ENCODE measurements at places on chromosomes 13 and 19. TPM values are rescaled to one million over a fixed set of nuclear protein-coding genes. Genes with fewer than 3 reads are reported as not detected.
A peak's percentile ranks its signal among the peaks of the same experiment; 100 is the strongest.

Gene TMEM238
- 8.7 TPM for polyA plus RNA-seq

DNA sequence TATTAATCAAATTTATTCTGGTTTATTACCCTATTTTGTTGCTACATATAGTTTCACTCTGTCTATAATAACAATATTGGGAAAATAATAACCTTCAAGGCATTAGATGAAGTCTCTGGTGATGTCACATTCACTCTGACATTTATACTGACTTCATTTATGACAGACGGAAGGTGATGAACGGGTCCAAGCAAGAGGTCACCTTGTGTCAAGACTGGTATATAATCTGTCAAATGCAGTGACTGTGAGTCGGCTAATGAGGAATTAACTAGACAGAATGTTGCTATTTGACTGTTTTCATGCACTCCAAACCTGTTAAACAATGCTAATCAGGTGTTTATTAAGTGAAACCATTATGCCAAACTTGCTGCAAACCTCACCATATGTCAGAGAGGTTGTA, 800.5 kb upstream of the KLHL1 start:
- H3K4me3 ChIP-seq: no peak overlapping the region
- no peaks in the 10 kb centered on the region for H3K36me3 ChIP-seq
- no peak for DNase-seq

DNA sequence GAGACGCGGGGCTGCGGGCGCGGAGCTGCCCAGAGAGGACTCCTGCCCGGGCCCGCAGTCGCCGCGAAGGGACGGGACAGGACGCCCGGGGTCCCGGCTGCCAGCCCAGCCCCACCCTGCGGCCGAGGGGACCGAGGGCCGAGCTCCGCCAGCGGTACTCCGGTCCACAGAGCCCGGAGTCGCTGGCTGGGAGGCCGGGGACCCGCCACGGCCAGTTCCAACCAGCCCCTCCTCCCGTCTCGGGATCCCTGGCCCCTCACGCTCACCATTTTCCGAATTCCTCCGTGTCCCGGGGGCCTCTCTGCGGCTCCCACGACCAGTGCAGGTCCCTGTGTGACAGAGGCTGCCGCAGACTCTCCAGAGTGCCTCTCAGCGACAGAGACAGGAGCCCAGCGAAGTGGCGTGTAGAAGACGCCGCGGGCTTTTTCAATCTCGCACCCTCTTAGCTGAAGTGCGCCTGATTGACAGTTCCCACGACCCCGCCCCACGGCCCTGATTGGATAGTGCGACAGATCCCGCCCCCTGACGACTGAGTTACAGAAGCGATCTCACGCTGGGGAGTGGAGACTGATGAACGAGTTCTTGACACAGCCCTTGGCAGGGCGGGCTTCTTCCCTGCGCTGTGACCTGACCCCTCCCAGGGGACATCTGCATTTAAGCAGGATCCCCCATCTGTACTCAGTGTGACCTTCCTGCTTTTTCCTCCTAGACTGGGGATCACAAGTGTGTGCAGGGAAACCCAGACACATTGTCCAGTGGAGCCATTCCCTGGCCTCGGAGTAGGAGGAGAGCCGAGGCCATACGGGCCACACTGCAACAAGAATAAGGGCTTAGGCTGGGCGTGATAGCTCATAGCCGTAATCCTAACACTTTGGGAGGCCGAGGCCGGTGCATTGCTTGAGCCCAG, 44.0 kb downstream of the ZNF823 start:
- H3K4me3 ChIP-seq: peak overlapping the region; percentile 82
- peak overlapping the region; percentile 79 for H3K27ac ChIP-seq
- peak; percentile 93 for DNase-seq
- H3K4me1 ChIP-seq: peaks cover 8% of the 10 kb centered on the region
- no peaks in the 10 kb centered on the region for H3K36me3 ChIP-seq

Gene PDCD2L
- polyA plus RNA-seq: 9.2 TPM

Gene PTGIR
- 4.8 TPM for polyA plus RNA-seq

Gene FXYD7
- polyA plus RNA-seq: 7.6 TPM

Gene HNRNPM
- polyA plus RNA-seq: 222 TPM

Gene HCST
- polyA plus RNA-seq: 11.1 TPM

- no peak overlapping the region for H3K4me3 ChIP-seq
- H3K4me1 ChIP-seq: no peaks in the 10 kb centered on the region
- H3K36me3 ChIP-seq: no peaks in the 10 kb centered on the region
- H3K27me3 ChIP-seq: peaks cover 2% of the 10 kb centered on the region
- DNase-seq: no peak
These were observed 276.9 kb downstream of the DCLK1 start for GRCh38 chr13:35854286-35854685.

Gene ERICH4
- polyA plus RNA-seq: 69.2 TPM

Gene FGF22
- 0.24 TPM for polyA plus RNA-seq

Gene FCER2
- polyA plus RNA-seq: 0.28 TPM

GRCh38 chr13:93270769-93271742, 44.4 kb downstream of the GPC6 start:
- no peaks in the 10 kb centered on the region for H3K36me3 ChIP-seq
- no peaks in the 10 kb centered on the region for H3K27me3 ChIP-seq
- H3K4me1 ChIP-seq: peaks cover 11% of the 10 kb centered on the region
- no peak overlapping the region for H3K4me3 ChIP-seq
- DNase-seq: no peak

Gene FXYD1
- polyA plus RNA-seq: 23.2 TPM

- DNase-seq: no peak
- no peaks in the 10 kb centered on the region for H3K27me3 ChIP-seq
- no peaks in the 10 kb centered on the region for H3K4me1 ChIP-seq
- H3K36me3 ChIP-seq: peaks cover 32% of the 10 kb centered on the region
- H3K27ac ChIP-seq: no peak overlapping the region
These were observed 79.9 kb upstream of the RAP2A start for GRCh38 chr13:97353927-97354675.

DNA sequence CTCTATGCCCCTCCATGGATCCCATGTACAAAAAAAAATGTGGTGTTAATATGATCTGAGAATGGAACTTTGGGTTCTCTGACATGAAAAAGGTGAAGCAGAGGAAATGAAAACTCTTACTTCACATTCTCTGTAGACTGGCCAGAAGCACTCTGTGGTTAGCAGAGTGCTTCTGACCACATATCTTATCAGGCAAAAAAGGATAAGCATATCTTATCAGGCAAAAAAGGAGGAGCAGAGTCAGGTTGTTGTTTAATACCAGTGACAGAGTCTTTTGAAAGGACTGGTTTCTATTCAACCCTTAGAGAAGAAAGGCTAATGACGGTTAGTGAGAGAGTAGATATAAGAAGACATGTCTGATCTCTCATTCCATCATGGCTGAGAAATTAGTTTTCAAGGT, 1404.8 kb downstream of the SLITRK1 start:
- H3K27me3 ChIP-seq: no peaks in the 10 kb centered on the region
- no peaks in the 10 kb centered on the region for H3K4me1 ChIP-seq
- no peak overlapping the region for H3K4me3 ChIP-seq
- no peak for DNase-seq
- H3K27ac ChIP-seq: no peak overlapping the region

DNA sequence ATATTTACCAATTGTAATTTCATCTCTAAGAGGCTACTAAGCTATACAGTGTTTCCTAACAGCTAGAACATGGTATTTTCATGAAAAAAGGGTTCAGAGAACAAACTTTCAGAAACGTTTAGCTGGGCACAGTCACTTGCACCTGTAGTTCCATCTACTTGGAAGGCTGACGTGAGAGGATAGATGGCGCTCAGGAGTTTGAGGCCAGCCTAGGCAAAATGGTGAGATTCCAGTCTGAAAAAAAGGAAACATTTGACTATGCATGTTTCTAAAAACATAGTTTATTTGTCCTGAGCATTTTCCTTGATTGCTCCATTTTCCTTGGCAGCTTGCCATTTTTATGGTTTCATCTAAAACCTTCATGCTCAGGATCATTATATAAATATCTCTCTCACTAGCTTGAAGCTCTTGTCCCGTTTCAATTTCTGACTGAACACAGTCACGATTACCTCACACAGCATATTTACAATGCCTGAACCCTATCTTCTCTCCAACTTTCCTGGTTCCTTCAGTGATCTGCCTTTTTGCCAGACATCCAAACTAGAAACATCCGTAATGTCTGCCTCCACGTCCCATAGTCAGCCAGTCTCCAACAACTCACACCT, 200.8 kb downstream of the RGCC start:
- DNase-seq: no peak
- H3K36me3 ChIP-seq: no peaks in the 10 kb centered on the region
- no peaks in the 10 kb centered on the region for H3K27me3 ChIP-seq

- H3K36me3 ChIP-seq: peaks cover 60% of the 10 kb centered on the region
- peaks cover 26% of the 10 kb centered on the region for H3K27me3 ChIP-seq
- no peak overlapping the region for H3K27ac ChIP-seq
- DNase-seq: no peak
These were observed 2.2 kb upstream of the AMH start for GRCh38 chr19:2246801-2247361.

- peaks cover 15% of the 10 kb centered on the region for H3K4me1 ChIP-seq
- H3K27me3 ChIP-seq: no peaks in the 10 kb centered on the region
- no peak for DNase-seq
- no peaks in the 10 kb centered on the region for H3K36me3 ChIP-seq
- no peak overlapping the region for H3K27ac ChIP-seq
These were observed 132.8 kb upstream of the SPRY2 start for GRCh38 chr13:80473695-80474094.

DNA sequence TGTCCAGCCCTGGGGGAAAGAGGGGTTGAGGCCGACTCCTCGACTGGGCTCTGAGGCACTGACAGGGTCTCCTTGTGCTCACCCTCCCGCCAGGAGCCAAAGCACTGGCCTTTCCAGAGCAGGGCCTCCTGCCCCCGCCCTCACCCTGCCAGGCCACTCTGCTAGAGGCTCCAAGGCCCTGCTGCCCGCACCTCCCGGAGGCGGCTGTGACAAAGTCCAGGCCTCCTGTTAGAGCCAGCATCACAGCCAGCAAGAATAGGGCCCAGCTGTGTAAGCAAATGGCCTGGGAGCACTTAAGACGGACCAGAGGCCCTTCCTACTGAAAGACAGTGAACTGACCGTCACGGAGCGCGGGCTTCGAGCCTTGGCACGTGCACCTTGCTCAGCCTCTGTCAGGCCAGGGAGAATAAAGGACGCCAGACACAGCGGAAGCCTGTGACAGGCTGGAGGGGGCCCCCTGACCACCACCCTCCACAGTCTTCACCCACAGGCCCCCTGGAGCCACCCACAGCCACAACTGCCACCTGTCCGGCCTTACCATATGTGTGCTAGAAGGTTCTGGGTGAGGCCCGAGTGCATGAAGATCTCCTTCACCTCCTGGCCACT, 50.9 kb downstream of the EPS15L1 start:
- H3K4me1 ChIP-seq: no peaks in the 10 kb centered on the region
- DNase-seq: peak; percentile 33
- no peak overlapping the region for H3K4me3 ChIP-seq
- H3K27ac ChIP-seq: no peak overlapping the region
- no peaks in the 10 kb centered on the region for H3K27me3 ChIP-seq

DNA sequence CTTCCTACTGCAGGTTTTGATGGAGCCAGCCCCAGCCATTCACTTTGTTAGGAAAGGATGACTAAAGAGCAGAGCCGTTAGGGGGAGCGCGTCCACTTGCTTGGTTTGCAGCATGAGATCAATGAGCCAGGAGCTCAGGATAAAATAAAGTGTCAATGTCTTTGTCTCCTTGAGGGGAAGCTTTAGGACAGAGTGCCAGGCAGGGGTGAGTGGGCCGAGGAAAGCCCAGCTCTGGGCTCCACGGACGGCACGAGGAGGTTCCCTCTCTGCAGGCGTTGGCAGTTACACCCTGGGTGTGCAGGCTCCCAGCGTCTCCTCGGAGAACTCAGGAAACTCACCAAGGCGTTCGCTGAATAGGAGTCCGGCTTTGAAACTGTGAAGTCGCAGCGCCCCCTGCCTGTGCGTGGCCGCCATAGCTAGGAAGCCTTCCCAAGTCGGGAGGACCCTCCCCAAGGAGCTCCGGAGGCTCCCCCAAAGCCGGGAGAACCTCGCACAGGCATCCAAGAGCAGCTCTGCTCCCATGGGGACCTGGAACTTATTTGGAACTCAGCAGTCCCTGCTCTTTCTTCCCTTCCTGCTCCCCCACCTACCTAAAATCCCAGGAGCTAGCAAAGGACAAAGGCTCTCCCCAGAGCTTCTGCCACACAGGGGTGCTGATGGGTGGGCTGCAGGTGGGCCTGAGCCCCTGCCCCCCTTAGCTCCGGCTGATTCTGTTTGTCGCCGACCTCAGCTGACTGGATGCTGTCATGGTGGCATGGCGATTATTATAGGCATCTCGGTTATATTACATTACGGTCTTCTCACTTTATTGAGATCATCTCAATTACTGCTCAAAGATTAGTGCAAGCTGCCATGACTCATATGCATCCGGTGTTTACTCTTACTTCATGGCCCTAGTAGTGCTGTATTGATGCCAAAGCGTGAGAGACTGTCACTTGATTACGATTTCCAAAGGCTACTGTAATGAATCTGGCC, 34.4 kb downstream of the GSX1 start:
- peaks cover 2% of the 10 kb centered on the region for H3K4me1 ChIP-seq
- no peak overlapping the region for H3K4me3 ChIP-seq
- DNase-seq: peak; percentile 90
- peaks cover 45% of the 10 kb centered on the region for H3K27me3 ChIP-seq

GRCh38 chr13:78867655-78868054, 208.7 kb upstream of the OBI1 start:
- H3K36me3 ChIP-seq: no peaks in the 10 kb centered on the region
- H3K4me3 ChIP-seq: no peak overlapping the region
- peak overlapping the region; percentile 45 for H3K27ac ChIP-seq
- H3K27me3 ChIP-seq: no peaks in the 10 kb centered on the region
- peak; percentile 77 for DNase-seq

DNA sequence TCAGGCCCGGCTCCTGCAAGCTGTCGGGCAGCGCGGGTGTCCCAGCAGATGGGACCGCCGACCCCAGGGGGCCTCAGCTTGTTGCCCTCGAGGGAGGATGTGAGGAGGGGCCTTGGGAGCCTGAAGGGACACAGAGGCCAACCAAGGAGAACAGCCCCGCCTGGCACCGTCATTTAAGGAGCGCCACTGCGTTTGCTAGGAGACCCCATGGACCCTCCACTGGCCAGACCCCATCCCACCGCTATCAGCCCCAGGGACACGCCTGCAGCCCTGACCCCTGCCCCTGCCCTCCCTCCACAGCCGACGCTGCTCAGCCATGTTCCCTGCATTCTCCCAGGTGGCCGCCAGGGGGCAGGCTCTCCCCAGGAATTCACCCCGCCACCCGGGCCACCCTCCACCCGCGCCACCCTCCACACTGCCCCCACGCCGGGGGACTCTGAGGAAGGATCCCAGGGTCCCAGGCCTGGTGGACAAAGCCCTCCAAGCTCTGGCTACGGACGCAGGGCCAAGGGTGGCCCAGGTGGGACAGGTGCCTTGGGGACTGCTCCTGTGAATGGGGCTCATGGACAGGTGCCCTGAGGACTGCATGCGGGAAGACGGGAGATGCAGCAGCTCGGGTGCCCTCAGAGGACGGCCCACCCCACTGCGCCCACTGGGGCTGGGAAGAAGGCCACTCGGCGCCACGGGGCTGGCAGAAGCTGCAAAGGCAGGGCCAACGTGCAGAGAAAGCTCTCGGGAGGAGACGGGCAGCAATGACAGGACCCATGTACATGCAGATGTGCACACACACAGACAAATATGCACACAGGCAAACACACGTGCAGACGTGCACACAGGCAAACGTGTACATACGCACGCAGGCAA, 34.4 kb downstream of the PIP5K1C start:
- no peak overlapping the region for H3K4me3 ChIP-seq
- H3K36me3 ChIP-seq: peaks cover 38% of the 10 kb centered on the region
- no peaks in the 10 kb centered on the region for H3K27me3 ChIP-seq
- H3K4me1 ChIP-seq: peaks cover 31% of the 10 kb centered on the region
- DNase-seq: peak; percentile 33
